ENCODE measurements at places on chromosomes 5 and 9.

GRCh38 chr9:85909390-85909789, 31.6 kb upstream of the NAA35 start:
- DNase-seq, result no peak

GRCh38 chr5:19564036-19564435, 424.0 kb downstream of the CDH18 start:
- DNase-seq, result peak; percentile 19

GRCh38 chr5:172858511-172858989, 24.5 kb downstream of the ERGIC1 start:
- no peak for DNase-seq

- DNase-seq, result peak; percentile 99
Observed at GRCh38 chr5:149212198-149212951, 59.3 kb upstream of the AFAP1L1 start.

DNA sequence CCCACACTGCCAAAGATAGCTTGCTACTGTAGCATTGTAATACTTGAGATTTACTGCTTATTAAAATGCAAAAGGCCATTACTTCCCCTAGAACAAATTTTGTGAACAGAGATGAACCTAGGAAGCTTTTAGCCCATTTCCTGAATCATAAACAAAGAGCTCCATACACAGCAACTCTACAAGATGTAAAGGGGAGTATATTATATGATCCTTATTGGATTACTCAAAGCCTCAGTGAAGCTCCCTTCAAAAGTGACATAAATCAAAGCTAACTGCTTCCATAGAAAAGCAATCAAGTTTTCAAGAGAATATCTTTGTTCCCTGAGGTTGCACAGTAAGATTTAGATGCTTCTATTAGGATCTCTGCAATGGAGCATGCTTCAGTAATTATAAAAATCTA, 629.8 kb downstream of the EFNA5 start:
- DNase-seq, result no peak

DNA sequence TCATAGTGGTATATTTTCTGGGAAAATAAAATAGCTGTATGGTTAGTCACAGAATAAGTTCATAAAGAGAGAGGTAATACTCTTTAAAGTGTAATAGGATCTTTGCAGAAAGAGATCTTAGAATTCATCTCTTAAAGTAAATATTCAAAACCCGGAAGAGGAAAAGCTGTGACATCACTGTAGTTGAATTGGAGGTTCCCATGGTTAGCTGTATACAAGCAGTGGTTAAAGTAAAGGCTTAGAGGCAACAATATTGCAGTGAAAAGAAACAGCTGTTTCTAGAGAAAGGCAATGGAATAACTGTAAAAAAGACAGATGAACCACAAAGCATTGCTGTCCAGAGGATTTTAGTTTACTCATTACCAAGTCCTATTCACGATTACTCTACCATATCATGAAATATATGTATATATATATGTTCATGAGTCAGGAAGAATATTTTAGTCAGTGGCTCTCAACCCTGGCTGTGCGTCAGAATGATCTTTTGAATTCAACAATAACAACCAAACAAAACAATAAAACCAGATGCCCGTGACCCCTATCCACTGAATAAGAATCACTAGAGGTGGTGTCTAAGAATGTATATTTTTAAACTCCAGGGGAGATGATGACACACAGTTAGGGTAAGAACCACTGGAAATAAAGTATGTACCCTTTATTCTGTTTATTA, 4.7 kb downstream of the ERCC6L2 start:
- DNase-seq, result no peak

- no peak for DNase-seq
Observed at GRCh38 chr5:76493190-76493837, 90.2 kb downstream of the IQGAP2 start.

- no peak for DNase-seq
Observed at GRCh38 chr5:35826554-35826953, 30.1 kb upstream of the IL7R start.

DNA sequence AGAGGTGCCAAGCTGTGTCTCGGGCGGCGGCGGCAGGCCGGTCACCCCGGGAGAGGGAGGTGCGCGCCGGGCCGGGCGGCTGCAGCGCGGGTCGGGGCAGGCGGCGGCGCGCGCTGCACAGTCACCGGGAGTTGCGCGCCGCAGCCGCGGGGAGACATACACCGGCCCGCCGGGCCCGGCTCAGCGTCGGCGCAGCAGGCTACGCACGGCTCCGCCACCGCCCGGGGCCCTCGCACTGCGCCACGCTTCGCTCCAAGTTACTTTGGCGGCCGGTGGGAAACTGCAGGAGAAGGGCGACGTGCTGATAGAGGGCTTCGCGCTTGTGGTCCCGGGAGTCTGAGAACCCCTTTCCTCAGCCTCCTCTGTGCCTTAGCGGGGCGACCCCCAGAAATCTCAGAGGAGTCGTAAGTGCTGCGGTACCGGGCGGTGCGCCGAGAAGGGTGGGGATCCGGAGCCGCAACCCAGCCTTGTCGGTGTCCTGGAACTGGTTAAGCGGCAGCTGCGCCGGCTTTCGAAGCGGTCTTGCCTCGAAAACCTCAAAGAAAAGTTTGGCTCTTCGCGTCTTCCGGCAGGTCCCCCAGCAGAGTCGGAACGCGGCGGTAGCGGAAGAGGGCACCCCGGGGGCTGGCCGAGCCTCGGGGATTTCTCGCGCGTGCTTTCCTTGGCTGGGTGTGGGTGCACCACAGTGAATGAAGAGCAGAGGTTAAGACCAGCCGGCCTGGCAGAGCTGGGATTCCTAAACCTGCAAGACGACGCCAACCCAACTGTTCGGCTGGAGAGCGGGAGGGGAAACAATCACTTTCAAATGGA, at the start of gene EFNA5:
EFNA5 (minus strand) TSS at position 6 of the 810 bp plus-strand sequence.
- no peak for DNase-seq

DNA sequence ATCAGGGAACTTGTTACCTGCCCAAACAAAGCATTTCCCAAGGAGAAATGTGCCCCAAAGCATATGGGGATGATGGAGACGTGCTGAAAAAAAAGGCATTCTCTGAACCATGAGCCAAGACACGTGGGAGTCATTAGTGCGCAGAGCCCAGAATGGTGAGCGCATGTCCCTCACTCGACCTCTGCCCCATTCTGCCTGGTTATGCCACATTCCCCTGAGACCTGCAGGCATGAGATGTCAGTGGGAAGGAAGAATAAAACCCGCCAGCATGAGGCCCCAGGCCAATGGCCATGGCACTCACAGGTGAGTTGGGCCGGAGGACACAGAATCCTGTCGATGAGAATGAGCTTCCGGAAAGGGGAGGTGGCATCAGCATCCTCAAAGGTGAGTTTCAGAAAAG, 228.9 kb downstream of the CDK5RAP2 start:
- DNase-seq, result no peak

GRCh38 chr5:80071510-80072021, 36.4 kb downstream of the THBS4 start:
- no peak for DNase-seq

GRCh38 chr5:142213077-142213476, 104.5 kb downstream of the NDFIP1 start:
- DNase-seq, result no peak

DNA sequence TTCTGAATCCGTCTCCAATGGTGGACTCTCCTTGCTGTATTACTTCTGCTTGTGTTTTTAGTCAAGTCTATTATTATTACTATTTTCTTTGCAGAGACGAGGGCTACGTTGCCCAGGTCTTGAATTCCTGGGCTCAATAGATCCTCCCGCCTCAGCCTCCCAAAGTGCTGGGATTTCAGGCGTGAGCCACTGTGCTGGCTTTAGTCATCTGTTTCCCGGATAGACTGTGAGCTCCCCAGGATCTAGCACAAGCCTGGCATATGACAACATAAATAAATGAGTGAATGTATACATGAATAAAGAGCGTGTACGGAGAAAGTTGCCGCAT, 439 bp upstream of the DDX46 start:
- DNase-seq, result no peak

DNA sequence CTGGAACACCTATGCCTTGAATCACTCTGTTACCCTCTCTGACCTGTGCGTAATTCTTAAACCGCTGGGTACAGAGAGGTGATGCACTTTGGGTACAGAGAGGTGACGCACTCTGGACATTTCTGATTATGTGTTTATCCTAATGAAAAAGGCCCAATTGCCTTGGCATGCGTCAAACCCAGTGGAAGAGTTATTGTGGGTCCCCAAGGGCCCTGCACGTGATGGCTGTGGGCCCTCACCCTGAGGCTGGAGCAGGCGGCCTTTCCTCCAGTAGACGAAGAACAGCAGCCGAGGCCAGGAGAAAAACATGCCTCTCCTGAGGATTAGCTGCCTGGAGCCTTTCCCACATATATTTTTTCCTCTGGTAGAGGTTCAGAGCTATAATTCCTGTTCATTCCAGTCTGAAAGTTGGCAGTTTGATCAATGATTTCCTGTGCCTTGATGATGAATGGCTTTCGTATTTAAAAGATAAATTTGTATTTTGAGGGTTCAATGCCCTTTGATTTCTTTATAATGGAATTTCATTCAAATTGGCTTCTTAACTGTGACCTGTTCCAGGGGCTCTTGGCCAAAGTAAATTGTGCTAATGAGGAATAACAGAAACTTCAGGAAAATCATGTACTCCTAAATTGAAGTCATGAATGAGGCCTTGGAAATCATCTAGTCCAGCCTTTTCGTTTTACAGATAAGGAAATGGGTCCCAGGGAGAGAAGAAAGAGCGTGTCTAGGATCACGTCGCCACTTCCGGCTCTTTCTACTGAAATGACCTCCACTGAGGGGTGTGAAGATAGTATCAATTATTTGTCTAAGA, 22.8 kb downstream of the ACER2 start:
- DNase-seq, result no peak

DNA sequence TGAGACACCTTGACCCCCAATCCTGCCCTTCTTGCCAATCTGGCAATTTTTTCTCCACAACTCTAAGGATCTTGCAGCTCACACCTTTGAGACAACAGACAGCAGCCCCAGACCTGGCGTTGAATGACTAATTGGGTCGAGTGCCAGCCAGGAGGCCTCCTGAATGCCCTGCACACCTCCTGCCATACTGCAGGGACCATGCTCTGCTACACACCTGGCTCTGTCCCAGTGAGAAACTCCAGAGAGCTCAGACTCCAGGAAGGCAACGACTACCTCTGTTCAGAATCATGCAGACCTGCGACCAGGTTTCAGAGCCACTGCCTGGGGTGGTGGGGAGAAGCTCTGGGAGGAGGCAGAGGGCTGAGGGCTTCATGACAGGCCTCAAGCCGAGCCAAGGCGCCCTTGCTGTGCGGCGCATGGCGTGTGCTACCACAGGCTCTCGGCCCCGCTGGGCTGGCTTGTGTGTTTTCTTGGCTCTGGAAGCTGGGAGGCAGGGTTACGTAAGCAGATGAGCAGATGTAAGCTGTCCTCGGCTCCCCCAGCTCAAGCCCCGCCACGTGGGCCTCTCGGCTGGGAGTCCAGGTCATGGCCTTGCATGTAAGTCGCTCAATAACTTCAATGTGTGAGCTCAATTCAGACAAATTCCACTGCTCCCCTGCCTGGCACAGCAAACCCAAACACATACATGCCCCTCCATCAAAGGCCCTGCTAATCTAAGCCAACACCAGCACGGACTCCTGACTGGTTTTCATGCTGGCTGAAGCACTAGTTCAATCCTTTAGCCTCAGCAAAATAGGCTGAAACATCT, 27.5 kb downstream of the B4GALT1 start:
- no peak for DNase-seq

DNA sequence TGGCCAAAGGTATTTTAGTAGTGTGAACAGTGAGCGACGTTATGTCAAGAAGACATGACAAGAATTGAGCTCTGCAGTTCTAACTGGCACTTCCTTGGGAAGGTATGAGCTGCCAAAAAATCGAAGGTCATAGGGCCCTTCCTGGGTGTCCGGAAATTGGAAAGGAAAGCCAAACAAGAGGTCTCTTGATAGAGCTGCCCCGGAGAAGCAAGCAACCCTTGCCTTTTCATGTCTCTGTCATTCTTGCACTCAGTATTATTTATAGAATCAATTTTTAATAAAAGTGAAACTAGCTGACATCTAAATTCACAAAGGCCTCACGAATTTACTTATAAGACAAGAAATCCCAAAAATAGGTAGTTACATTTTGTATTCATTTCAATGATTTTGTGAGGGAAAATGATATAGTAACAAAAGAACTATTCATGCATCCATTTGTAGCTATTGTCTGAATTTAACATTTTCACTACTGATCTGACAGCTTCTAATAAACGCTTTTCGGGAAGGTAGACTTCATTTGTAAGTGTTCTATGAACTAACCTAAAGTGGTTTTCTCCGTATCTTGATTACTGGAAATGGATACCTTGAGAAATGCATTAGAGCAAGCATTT, 113.8 kb upstream of the VCAN start:
- DNase-seq, result no peak

Data from A172 (cell line).